GM23248 (cell line): ENCODE measurements at places on chromosomes 6 and 20. TPM values are rescaled to one million over a fixed set of nuclear protein-coding genes. Genes with fewer than 3 reads are reported as not detected.
A peak's percentile ranks its signal among the peaks of the same experiment; 100 is the strongest.

CLVS2 gene
- total RNA-seq, result not detected in 2 replicates

GRCh38 chr6:119147101-119148053, 68.9 kb upstream of the FAM184A start:
- H3K4me1 ChIP-seq, result peaks cover 29% of the 10 kb centered on the region
- H3K4me3 ChIP-seq, result peak overlapping the region; percentile 70
- H3K36me3 ChIP-seq, result no peaks in the 10 kb centered on the region
- DNase-seq, result peak; percentile 97
- H3K27ac ChIP-seq, result peak overlapping the region; percentile 87
- H3K27me3 ChIP-seq, result no peaks in the 10 kb centered on the region

DNA sequence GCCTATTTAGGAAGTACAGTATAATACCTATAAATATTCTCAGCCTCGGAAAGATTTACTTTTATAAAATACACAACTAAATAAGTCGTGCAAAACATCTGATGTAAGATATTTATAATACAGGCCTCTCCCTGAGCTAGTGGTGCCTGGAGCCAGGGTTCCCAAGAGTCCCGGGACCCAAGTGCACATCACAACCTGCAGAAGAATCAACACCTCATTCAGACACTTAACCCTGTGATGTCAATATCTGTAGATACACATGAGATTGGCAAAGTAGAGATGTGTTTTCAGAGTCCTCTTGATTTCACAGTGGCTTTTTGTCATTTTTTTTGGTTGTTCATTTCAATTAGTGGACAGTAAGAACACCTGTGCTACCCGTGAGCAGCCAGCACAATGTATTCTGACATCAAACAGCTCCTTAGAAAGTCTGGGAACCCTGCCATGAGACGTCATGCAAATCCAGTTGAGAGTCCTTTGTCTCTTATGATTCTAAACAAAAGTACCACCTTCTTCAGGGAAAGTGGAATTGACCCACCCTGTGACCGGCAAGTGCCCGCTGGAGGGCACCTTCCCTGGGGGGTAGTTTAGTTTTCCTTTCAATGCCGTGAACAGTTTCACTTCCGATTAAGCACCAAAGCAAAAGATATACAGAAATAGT, 101.6 kb downstream of the DACT2 start:
- no peaks in the 10 kb centered on the region for H3K36me3 ChIP-seq
- H3K27ac ChIP-seq, result no peak overlapping the region

DNA sequence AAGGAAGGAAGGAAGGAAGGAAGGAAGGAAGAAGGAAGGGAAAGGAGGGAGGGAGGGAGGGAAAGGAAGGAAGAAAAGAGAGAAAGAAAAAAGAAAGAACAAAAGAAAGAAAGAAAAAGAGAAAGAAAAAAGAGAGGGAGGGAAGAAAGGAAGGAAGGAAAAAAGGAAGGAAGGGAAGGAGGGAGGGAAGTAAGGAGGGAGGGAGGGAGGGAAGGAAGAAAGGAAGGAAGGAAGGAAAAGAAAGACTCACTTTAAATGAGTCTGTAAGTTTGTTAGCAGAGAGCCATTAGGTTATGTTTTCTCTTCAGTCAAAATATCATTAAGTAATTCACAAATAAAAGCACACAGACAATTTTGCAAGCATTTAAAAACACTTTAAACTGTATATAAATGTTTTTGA, 44.0 kb upstream of the SASH1 start:
- H3K36me3 ChIP-seq, result peaks cover 37% of the 10 kb centered on the region
- DNase-seq, result no peak
- H3K4me1 ChIP-seq, result no peaks in the 10 kb centered on the region
- H3K27ac ChIP-seq, result no peak overlapping the region
- H3K4me3 ChIP-seq, result no peak overlapping the region

- no peak overlapping the region for H3K27ac ChIP-seq
- DNase-seq, result no peak
- peaks cover 21% of the 10 kb centered on the region for H3K27me3 ChIP-seq
- H3K4me3 ChIP-seq, result no peak overlapping the region
Measured at GRCh38 chr20:47020231-47020630, 125.6 kb downstream of the EYA2 start.

DNA sequence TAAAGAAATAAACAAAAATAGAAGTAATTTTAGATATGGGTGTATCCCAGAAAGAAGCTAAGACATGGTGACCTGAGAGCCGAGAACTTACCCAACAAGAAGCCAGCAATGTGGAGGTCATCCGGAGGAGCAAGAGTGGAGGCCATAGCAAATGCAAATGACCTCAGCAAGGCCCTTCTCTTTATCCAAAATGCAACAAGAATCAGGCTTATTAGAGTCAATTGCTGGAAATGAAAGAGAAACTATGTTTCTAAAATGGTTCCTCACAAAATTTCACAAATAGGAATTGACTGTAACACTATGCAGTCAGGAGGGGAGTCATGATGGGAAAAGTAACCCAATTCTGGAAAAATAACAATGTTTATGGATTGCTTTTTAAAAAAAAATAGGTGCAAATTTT, 90.4 kb downstream of the TNFAIP3 start:
- H3K27ac ChIP-seq, result no peak overlapping the region
- DNase-seq, result no peak
- H3K4me3 ChIP-seq, result no peak overlapping the region
- H3K36me3 ChIP-seq, result no peaks in the 10 kb centered on the region
- H3K27me3 ChIP-seq, result no peaks in the 10 kb centered on the region
- H3K4me1 ChIP-seq, result peaks cover 7% of the 10 kb centered on the region; the same call in 1 of the 2 replicates

PCSK2 gene
- total RNA-seq, result not detected in 2 replicates

DNA sequence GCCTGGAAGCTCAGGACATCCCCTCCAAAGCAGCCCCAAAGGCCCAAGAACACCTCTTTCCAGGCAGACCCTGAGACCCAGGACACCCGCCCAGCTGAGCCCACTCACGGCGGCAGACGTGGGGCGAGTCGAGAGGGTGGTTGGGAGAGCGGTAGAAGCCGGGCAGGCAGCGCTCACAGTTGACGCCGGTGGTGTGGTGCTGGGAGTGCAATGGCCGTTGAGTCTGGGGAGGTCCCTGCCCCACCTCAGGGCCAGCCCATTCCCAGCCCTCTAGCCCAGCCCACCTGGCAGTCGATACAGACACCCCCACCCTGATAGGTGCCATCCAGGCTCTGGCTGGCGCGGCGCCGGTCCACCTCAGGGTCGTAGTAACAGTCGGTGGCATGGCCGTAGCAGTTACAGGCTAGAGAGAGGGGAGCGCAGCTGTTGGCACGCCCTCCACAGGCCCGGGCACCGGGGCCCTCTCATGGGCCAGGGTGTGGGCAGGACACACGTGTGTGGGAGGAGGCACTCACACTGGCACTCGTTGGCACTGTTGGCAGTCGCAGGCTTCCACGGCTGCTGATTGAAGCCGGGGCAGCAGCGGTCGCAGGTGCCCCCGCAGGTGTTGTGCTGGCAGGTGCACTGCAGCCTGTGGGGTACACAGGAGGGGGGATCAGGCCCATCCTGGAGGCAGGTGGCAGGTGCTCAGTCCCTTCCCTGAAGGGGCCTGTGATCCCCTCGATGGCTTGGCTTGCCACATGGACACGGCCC, 20.5 kb downstream of the LAMA5 start:
- H3K27ac ChIP-seq, result no peak overlapping the region
- H3K4me3 ChIP-seq, result no peak overlapping the region
- no peaks in the 10 kb centered on the region for H3K27me3 ChIP-seq
- DNase-seq, result no peak
- H3K36me3 ChIP-seq, result no peaks in the 10 kb centered on the region

GRCh38 chr6:24356310-24356973, 1.4 kb downstream of the DCDC2 start:
- no peak for DNase-seq
- no peaks in the 10 kb centered on the region for H3K4me1 ChIP-seq
- no peaks in the 10 kb centered on the region for H3K36me3 ChIP-seq
- H3K27ac ChIP-seq, result no peak overlapping the region
- peaks cover 26% of the 10 kb centered on the region for H3K27me3 ChIP-seq
- no peak overlapping the region for H3K4me3 ChIP-seq

BPIFB4 gene
- total RNA-seq, result not detected in 2 replicates

- H3K4me1 ChIP-seq, result no peaks in the 10 kb centered on the region
- no peaks in the 10 kb centered on the region for H3K27me3 ChIP-seq
- DNase-seq, result no peak
Measured at GRCh38 chr6:50271266-50271665, 221.5 kb upstream of the DEFB112 start.

DNA sequence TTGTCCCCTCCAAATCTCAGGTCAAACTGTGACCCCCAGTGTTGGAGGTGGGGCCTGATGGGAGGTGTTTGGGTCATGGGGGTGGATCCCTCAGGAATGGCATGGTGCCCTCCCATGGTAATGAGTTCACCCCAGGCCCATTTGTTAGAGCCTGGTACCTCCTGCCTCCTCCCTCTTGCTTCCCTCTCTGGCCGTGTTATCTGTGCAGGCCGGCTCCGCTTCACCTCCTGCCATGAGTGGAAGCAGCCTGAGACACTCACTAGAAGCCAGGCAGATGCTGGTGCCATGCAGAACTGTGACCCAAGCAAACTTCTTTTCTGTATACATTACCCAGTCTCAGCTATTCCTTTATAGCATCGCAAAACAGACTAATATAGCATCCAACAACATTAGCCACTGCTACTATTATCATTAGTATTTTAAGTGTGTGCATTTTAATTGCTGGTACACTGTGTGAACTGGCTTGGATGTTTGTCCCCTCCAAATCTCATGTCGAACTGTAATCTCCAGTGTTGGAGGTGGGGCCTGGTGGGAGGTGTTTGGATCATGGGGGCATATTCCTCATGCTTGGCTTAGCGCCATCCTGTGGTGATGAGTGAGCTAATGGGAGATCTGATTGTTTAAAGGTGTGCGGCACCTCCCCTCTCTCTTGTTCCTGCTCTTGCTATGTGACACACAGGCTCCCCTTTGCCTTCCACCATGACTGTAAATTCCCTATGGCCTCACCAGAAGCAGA, 12.2 kb upstream of the OSER1 start:
- no peak for DNase-seq
- no peaks in the 10 kb centered on the region for H3K27me3 ChIP-seq
- no peaks in the 10 kb centered on the region for H3K4me1 ChIP-seq
- no peak overlapping the region for H3K27ac ChIP-seq

- H3K27ac ChIP-seq, result no peak overlapping the region
- H3K4me3 ChIP-seq, result no peak overlapping the region
- H3K4me1 ChIP-seq, result no peaks in the 10 kb centered on the region
- DNase-seq, result no peak
- no peaks in the 10 kb centered on the region for H3K27me3 ChIP-seq
Measured at GRCh38 chr20:2330090-2330695, 34.4 kb downstream of the TGM3 start.

ZSCAN9 gene
- total RNA-seq, result 7.3 and 12.8 TPM in 2 replicates

DNA sequence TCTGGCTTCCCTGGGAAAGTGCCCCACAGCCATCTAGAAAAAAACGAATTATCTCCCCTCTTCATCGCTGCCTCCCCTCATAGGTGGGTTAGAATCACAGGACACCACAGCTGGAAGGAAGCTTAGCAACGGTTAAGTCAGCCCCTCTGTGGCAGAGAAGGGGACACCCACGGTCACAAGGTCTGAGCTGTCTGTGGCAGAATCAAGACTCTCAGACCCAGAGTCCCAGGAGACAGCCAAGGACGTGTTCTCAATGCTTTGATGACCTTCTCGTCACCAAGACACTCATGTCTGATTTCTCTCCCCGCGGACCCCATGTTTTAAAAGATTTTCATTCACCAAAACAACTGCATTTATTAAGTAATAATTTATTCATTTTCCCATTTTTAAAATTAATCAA, 221.5 kb downstream of the NRN1 start:
- H3K27ac ChIP-seq, result no peak overlapping the region
- no peak overlapping the region for H3K4me3 ChIP-seq
- no peak for DNase-seq
- H3K4me1 ChIP-seq, result no peaks in the 10 kb centered on the region
- H3K36me3 ChIP-seq, result no peaks in the 10 kb centered on the region

DNA sequence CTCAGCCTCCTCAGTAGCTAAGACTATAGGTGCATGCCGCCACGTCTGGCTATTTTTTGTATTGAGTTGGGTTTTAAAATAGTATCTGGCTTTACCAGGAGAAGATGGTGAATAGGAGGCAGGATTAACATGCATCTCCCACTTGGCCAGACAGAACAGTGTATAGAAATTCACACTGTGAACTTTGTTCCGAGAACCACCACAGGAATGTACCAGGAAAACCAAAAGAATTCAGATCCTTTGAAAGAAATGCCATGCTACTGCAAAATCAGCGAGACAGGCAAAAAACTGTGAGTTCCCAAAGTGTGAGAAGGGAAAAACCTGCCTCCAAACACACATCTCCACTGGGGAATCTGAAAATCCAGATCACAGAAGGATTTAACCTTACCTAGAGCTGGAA, 327.6 kb downstream of the NKAIN2 start:
- H3K4me3 ChIP-seq, result no peak overlapping the region
- H3K36me3 ChIP-seq, result no peaks in the 10 kb centered on the region
- no peak for DNase-seq
